ENCODE measurements at places on chromosomes 11 and 22. TPM values are rescaled to one million over a fixed set of nuclear protein-coding genes. Genes with fewer than 3 reads are reported as not detected.

The SMIM35 gene
- not detected for total RNA-seq

The SESN3 gene
- total RNA-seq: 30.4 TPM

DNA sequence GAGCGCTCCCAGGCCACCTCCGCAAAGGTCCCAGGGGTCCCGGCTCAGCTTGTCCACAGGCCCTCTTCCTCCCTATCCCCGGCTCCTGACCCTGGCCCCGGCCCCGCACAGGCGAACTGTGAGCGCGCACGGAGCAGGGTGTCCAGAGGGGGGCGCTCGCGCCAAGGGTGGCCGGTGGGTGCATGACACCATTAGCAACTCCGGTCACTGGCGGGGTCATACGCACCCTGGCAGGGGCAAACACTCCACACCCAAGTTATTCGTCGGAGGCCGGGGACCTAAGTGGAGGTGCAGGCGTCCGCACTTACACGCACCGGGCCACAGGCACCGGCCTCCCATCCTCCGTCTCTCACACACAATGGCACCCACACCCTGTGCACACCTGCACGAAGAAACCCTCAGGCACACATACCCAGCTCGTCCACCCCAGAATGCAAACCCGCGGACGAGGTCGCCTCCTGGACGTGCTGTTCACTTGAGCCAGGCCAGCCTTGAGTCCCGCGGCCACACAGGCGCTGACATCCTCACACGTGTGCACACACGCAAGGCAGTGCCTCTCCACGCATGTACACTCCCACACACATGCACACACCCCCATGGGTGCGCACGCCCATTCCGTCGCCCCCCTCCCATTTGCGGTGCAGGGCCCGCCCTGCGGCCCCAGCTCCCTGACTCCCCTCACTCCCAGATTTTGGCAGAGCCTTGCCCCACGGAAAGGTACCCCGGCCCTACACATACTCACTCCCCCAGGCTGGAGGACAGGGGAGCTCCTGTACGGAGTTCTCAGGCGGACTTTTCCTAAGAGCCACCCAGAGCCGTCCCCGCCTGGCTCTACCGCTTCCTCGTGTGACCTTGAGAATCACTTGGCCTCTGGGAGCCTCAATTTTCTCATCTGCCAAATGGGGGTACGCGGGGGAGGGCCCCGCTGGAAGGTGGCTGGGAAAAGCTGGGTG is at the start of gene RASGRP2:
RASGRP2 (minus strand) TSS at position 552 of the 953 bp plus-strand sequence. CDS start 1,276 bp downstream, outside the sequence.
- DNase-seq: peak; percentile 92

- DNase-seq: peak; percentile 96
Measured at GRCh38 chr22:37166675-37167066, 17.0 kb upstream of the IL2RB start.

The SLC22A8 gene
- total RNA-seq: not detected

DNA sequence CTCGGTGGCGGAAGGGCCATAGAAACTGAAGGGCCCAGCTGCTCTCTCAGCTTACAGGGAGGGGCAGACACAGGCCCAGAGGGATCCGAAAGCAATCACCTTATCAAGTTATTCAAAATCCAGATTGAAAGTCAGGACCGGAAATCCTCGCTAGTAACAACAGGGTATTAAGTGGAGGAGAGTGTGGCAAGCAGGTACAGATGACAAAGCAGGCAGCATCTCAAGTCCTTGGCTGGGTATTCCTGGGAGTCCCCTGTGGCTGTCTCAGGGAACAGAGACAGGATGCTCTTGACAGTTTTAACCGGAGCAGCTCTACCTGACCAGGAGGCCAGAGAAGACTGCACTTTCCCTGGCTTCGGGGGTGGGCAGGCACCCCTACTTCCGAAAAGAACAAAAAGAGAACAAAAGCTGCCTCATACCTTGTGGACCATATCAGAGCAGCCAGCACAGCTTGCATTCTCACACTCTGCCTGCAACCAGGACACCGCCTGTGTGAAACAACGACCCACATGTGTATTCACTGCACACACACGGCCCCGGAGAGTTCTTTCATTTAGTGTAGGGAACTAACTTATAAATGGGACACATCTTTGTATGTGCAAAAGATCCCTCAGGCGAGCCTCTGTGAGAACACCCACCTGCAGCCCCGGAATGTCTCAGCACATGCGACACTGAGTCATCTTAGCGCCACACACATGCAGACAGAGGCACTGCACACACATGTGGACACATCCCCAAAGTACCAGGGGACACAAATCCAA is 78.3 kb downstream of the MICAL3 start:
- DNase-seq: no peak

The HBG1 gene
- not detected for total RNA-seq

The THY1 gene
- total RNA-seq: 319 TPM

GRCh38 chr22:41799486-41800347 is 762 bp upstream of the CCDC134 start:
- peak; percentile 83 for DNase-seq

DNA sequence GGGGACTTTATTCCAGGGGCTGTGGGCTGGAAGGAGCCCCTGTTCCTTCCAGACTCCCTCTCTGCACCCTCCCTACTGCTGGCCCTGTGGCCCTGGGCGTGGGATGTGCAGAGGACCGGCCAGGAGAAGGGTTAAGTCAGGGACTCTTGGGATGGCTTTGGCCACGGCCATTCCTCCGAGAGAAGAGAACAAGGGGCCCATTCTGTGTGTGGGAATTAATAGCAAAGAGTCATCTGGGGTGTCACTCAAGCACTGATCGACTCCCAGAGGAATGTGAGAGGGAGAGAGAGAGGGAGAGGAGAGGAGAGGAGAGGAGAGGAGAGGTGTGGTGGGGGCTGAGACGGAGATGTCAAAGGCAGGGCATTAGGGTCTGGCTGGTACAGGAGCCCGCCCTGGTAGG is 14.2 kb upstream of the SOX10 start:
- DNase-seq: peak; percentile 40
